ENCODE measurements at places on chromosomes 4 and X.

DNA sequence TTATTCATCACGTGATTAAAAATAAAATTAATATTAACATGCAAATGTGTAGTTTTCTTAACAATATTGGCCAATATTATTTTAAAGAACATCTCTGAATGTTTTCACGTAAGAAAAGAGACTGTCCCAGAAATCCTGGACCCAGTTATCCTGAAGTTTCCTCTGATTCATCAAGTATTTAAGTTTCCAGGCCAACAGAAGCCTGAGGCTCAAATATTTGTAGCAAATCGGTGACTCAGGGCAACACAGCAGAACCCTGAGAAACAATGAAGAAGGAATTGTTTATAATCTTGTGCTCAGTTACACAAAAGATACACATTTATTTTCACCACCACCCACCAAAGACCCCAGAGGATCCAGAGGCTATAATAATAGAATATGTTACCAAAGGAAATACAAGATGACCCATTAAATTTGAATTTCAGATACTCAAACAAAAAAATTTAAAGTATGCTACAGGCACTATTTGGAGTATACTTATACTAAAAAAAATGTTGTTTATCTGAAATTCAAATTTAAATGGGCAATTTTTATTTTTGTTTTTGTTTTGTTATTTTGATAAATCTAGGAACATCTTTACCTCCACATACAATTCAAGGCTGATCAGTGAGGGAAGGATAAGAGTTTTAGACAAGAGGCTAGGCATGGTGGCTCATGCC, 33.9 kb upstream of the SLC7A11 start:
- no peak for DNase-seq

- no peak for DNase-seq
Observed at GRCh38 chr4:174318829-174319764, 35.4 kb downstream of the CEP44 start.

DNA sequence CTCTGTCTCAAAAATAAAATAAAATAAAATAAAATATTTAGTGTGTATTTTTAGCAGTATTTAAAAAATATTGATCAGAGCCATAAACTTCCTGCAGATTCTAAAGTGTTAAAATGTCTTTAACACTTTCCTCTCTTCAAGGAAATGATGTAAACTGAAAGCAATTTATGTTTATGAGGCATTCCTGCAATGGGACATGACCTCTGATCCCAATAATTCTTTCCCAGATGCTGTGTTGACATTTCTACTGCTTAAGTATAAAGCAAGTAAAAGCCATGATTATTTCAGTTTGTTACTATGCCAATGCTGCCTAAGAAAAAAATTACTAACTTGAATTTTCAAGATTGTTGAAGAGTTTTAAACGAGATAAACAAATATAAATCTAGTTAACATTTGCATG, 29.0 kb downstream of the COQ2 start:
- DNase-seq = no peak

DNA sequence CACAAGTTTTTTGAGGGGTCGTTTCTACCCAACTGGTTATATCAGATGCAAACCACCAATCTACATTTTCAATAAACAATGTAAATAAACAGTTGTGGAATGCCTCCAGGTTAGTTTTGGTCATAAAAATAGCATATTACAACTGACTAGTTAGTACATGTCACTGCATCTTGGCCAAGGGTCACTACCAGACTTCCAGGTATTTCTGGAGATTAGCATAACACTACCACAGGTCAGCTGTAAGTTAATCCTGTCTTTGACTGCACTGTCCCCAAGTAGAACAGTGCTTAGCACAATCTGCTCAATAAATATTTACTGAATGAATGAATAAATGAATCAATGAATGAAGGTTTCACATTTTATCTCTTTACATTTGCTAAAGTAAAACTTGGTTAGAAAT, 64.4 kb downstream of the TBC1D19 start:
- no peak for DNase-seq

DNA sequence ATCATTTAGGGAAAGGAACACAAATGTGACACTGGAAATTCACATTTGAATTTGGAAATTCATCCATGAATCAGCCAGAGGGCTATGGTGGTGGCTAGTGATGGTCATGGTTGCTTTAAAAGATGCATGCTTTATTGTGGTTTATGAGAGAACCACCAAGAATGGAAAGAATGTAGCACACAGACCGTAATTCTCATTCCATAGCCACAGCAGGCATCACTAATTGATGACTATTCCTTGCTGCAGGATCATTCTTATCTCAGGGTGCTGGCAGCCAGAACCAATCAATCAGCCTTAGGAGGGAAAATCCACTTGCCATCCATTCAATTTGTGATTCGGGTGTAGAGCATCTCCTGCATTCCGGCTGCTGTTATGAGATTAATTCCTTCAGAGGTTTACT, 115.6 kb downstream of the DHRSX start:
- no peak for DNase-seq

GRCh38 chr4:3291411-3291968, 1.3 kb upstream of the RGS12 start:
- no peak for DNase-seq

GRCh38 chrX:3940000-3940610, 226.7 kb upstream of the PRKX start:
- DNase-seq = no peak

DNA sequence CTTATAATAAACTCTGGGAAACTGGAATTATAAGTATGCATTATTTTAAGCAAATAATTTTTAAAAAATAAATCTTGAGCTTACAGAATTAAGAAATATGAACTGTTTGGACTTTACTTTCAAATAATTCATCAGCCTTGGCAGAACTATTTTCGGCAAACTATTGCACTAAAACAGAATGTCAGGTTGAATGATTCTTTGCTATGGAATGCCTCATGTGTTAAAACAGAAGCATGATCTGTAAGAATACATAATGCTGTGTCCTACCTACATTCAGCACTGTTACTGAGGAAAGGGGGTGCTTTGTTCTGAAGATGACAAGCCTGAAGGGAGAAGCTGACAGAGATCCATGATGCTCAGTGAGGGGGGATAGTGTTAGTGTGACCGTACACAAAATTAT, 55.6 kb upstream of the EXOC1L start:
- no peak for DNase-seq

DNA sequence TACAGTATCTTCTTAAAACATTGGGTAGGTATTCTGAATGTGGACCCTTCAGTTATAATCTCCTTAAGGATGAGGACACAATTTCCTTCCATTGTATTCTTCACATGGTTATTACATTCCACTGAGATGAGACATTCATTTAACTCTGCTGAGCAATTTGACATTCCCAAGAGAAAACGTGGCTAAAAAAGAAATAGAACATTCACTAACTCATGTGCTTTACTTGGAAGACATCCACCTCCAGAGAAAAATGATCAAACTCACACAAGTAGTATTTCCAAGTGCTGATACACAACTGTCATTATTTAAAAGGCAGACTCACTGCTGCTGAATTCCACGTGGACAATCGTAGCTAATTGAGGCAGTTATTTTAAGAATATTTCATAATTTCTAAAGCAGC, 227.9 kb upstream of the ANKRD50 start:
- DNase-seq = no peak

DNA sequence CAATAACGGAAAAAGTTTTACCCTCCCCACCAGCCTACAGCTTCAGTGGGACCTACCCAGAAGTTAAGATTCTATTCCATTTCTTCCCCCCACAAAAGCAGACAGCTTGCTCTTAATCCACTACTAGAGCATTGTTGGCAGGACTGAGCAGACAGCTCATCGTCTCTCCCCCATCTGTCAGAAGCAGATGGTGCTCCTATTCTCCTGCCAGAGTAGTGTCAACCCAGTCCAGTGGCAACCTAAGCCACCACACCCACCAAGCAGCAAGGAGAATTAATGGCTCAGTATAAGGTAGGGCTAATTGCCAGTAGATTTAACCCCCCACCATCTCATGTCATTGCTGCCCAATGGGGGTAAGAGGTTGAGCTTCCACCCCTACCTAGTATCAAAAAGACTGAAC, 62.0 kb downstream of the AWAT2 start:
- no peak for DNase-seq

All from NCI-H187 (cell line).